ENCODE measurements at places on chromosomes 13 and 19.

- no peak for DNase-seq
Measured at GRCh38 chr13:40458720-40458990, 207.8 kb downstream of the FOXO1 start.

GRCh38 chr19:30684613-30685012 is 312.4 kb downstream of the ZNF536 start:
- DNase-seq: no peak

DNA sequence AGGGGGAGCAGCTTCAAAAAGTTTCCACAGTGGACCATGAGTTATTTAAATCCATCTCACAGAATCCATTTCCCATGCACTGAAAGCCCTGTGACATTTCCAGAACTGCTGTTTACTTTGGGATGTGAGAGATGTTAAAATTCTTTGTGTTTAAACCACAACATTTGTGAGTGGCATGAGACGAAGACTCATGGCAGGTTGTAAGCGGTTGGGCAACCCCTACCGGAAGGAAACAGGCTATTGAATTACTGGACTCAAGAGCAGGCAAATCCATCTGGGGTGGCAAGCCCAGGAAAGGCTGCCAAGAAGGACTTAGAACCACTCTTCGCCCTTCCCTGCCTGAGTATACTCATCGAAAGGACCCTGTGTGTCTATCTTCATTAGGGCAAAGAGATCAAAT is 22.3 kb upstream of the CLDN10 start:
- no peak for DNase-seq

DNA sequence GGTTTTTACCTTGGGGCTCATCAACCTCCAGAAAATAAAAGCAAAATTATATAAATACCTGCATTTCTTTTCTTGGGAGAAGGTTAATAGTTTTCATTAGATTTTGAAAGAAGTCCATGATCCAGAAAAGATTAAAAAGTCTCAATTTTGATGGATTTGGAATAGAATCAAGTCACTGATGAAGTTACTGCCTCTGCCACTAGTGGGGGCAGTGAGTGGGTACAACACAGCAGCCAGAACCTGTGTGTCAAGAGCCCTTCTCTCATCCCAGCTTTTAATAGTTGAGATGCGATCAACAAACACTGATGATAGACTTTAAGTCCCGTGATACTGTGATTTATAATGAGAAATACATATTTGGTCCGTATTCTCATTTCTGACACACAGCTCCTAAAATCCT is 686.7 kb downstream of the DIAPH3 start:
- DNase-seq: no peak

DNA sequence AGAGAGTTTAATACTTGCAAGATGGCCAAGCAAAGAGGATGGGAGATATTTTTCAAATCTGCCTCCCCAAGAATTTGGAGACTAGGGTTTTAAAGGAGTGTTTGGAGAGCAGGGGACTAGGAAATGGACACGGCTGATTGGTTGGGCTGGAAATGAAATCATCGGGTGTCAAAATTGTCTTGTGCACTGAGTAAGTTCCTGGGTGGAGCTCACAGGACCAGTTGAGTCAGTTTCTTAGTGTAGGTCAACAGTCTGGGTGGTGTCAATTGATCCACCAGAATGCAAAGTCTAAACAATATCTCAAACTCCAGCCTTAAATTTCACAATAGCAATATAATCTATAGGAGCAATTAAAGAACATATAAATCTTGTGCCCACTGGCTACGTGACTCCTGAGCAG is 23.0 kb upstream of the CEACAM4 start:
- no peak for DNase-seq

GRCh38 chr13:27263438-27263837 is 7.2 kb upstream of the RASL11A start:
- no peak for DNase-seq

- DNase-seq: peak; percentile 59
Measured at GRCh38 chr19:17405250-17406045, at the start of gene BST2. TSS of gene BST2 (minus strand) at chr19:17405630. CDS start at chr19:17405575, 55 bp downstream.

DNA sequence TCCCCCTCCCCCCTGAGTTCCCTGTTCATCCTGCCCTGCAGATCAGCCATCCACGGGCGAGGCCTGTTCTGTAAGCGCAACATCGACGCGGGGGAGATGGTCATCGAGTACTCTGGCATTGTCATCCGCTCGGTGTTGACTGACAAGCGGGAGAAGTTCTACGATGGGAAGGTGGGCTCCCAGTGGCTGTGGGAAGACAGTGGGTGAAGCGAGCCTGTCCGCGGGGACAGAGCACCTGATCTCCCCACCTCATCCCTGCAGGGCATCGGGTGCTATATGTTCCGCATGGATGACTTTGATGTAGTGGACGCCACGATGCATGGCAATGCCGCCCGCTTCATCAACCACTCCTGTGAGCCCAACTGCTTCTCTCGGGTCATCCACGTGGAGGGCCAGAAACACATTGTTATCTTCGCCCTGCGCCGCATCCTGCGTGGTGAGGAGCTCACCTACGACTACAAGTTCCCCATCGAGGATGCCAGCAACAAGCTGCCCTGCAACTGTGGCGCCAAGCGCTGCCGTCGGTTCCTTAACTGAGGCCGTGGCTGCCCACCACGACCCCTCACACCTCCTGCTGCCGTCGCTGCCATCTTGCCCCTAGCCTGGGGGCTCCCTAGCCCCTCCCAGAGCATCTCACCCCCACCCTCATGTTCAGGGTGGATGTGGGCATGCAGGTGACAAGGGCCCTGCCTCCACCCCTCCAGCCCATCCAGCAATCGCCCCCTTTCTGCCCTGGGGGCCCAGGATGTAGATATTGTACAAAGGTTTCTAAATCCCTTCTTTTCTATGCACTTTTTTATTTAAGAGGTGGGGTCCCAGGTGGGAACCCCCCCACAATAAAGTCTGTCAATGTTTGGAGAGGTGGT is 4.0 kb downstream of the IGFLR1 start:
- DNase-seq: no peak

DNA sequence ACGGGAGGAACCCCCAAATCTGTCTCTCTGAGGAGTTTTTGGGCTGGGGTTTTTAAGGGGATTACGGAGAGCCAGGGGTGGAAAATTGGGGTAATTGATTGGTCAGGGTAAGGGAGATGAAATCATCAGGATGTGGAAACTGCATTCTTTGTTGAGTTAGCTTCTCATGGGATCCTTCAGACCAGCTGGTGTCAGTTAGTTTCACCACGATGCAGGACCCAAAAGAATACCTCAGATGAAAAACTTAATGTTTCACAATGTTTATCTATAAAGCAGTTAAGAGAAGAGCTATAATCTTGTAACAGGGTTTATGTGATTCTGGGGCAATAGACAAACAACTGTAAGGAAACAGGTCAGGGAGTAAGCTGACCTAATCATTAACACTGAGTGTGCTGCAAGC is 230.8 kb downstream of the POU4F1 start:
- no peak for DNase-seq

DNA sequence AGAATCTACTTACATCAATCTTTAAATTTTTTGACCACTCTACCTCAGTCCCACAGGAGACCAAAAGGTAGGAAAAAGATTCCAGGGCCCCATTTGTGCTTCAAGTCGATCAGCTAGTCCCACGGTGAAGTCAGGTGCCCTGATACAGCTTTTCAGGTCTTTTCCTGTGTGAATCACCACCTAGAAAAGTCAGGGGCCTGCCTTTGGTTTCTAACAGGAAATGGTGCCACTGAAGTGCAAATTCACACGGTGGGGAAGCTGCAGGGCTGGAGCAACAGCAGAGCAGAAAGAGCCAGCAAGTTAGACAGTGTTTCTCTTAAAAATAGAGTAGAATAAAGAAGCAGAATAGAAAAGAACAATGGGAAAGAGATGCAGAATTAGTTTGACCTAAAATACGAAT is 107.5 kb downstream of the KLF12 start:
- peak; percentile 81 for DNase-seq

GRCh38 chr19:48378194-48378570 is 13.2 kb downstream of the KDELR1 start:
- no peak for DNase-seq

DNA sequence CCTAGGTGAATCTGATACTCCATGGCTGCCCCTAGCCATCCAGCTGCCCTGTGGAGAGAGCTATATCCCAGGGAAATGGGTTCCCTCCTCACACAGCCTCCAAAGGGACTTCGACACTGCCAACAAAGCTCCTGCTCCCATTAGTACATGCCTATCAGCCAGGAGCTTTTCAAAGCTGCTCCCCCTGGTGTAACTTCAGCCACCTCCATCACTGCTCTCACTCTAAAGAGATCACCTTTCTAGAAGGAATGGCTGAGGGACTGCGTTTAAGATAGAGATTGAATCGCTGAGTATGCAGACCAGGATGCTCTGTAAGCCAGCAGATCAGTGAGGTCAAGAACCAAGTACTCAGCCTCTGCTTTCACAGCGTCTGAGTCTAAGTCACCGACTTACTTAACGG is 213.7 kb downstream of the NALCN start:
- DNase-seq: no peak

DNA sequence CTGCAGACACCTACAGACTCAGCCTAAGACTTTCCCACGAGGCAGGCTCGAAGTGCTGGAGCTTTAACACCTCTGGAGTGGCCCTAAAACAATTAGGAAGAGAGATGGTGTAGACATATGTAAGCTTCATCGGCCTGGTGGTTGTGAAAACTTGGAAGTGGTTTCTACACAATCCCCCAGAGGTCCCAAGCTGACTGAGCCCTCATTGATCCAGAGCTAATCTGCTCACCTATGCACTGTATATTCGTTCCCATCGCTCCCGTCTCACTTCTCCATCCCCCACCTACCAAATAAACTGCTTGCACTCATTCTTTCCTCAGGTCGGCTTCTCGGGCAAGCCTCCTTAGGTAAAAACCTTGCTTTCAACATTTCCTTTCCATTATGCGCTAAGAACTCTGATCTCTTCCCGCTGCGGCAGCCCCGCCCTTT is 767 bp upstream of the ZNF793 start:
- DNase-seq: peak; percentile 2

DNA sequence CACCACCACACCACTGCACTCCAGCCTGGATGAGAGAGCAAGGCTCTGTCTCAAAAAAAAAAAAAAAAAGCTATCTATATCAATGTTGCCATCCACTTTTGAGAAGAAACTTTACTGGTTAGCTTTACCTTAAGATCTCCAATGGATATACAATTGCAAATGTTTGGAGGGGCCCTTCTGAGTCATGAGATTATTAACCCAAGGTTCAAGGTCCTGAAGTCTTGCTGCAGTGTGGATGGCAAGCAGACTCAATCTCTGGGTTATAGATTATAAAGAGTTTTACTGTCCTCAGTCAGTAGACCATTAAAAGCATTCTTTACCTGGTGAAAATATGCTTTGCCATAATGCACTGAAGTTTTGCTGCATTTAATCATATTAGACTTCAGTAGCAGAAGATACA is 3.7 kb upstream of the ZNF431 start:
- no peak for DNase-seq

- no peak for DNase-seq
Measured at GRCh38 chr13:66180836-66181235, 1049.3 kb downstream of the PCDH9 start.

DNA sequence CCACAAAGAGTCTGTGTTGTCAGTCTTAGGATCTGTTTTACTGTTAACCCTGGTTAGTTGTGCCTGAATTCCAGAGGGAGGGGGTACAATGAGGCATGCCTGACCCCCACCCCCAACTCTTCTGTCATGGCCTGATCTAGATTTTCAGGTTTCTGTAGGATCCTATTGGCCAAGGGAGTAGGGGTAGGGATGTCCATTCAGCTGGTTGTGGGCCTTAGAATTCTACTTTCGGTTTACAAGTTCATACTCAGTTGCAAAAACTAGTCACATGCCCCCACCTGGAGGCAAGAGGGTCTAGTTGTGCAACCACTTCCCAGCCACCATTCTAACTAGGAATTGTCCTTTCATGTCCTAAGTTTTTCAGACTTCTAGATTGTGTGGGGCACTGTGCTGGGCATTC is 94.3 kb upstream of the MBNL2 start:
- no peak for DNase-seq

GRCh38 chr19:33412601-33413425 is 39.3 kb downstream of the CEBPG start:
- no peak for DNase-seq

DNA sequence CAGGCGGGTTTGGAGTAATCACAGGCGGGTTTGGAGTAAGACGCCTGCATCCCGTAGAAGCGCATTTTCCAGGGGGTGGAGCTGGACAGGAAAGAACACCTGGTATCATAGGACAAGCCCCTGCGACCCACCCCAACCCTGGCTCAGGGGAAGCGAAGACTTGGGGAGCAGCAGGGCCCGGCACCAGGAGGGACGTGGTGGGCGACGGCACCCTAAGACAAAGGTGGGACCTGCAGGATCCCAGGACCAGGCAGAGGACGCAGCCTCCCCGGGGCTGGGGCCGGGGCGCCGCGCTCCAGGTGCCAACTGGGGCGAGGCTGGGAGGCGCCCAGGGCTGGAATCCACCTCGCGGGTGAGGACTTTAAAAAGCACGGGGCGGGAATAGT is 520 bp downstream of the ZNF600 start:
- DNase-seq: no peak

GRCh38 chr13:112251930-112252585 is 124.1 kb upstream of the SPACA7 start:
- no peak for DNase-seq

GRCh38 chr13:67156723-67157060 is 73.4 kb downstream of the PCDH9 start:
- no peak for DNase-seq

DNA sequence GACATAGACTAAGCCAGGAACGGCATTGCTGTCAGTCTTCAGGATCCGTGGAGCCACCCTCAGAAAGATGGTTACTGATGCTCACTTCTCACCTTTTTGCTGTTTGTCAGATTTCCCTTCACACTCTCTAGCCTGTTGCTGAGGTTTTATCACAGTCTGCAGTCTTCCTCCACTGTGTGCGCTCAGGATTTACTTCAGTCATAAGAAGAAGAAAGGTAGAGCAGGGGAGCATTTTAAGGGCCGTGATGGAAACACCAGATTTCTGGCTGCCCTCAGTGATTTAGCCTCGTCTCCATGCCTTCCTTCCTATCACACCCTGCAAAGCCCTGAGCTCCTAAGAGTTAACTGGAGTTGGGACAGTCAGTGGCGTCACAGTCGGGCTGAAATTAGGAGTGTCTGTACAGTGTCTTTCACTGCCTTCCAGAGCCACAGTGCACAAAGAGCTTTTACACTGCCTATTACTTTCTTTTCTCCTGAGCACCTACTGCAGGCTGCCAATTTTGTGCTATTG is 60.0 kb upstream of the GPR183 start:
- peak; percentile 59 for DNase-seq

DNA sequence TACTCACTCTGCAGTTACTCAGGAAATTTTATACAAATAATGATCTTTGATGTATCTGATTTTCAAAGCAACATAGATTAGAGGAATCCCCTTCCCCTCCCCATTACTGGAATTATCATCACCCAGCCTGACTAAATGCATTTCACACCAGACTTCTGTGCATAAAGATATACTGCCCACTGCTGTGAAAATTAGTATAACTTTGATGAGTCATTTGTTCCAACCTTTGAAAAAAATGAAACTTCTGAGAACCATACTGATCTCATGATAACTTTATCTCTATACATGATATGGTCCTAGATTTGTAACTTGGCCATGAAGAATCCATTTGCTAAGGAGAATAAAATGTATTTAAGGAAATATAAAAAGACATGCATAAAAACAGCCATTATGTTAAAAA is 63.9 kb downstream of the GPC6 start:
- DNase-seq: no peak

- DNase-seq: peak; percentile 23
Measured at GRCh38 chr13:94620286-94620896, 18.7 kb downstream of the GPR180 start.

- DNase-seq: no peak
Measured at GRCh38 chr19:36421749-36422481, 3.5 kb upstream of the ZFP82 start.

Measured in CD4-positive, alpha-beta T cell treated with Interleukin-17A for 4 hours (primary cell).